Gastroesophageal sphincter (tissue), 4 donors: ENCODE measurements at places on chromosomes 2 and 18. TPM values are rescaled to one million over a fixed set of nuclear protein-coding genes. Genes with fewer than 3 reads are reported as not detected.

DNA sequence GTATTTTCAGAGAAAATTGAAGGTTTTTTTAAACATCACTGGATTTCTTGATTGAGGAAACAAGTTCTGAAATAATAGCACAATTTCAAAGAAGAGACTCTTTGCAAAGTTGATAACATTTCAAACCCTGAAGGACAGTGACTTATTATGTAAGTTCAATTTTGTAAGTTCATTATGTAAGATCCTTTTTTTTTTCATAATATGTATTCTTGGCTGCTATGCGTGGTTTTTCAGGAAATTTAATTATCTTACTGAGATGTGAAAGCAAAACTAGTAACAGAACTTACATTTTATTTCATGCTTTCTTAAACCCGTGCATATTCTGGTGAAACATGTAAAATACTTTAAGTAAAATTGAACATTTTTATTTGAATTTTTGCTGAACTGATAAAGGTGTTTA is 65.4 kb downstream of the RIF1 start:
- no peak overlapping the region for H3K27ac ChIP-seq
- ATAC-seq, result no peak
- H3K36me3 ChIP-seq, result peaks cover 3% of the 10 kb centered on the region
- H3K27me3 ChIP-seq, result no peaks in the 10 kb centered on the region
- H3K4me1 ChIP-seq, result no peaks in the 10 kb centered on the region

- H3K27me3 ChIP-seq, result peaks cover 83% of the 10 kb centered on the region
- no peak within 1 kb of the TSS for H3K27ac ChIP-seq
- H3K4me3 ChIP-seq, result no peak within 1 kb of the TSS
- peaks cover 26% of the 10 kb centered on the region for H3K4me1 ChIP-seq
These were observed at the start of gene DSC3 for GRCh38 chr18:31042406-31043181. TSS of gene DSC3 (minus strand) at chr18:31042742. CDS start at chr18:31042660, 82 bp downstream.

GRCh38 chr2:232689152-232689910 is 7.8 kb upstream of the GIGYF2 start:
- no peaks in the 10 kb centered on the region for H3K27me3 ChIP-seq
- no peak overlapping the region for H3K27ac ChIP-seq
- no peaks in the 10 kb centered on the region for H3K4me1 ChIP-seq
- ATAC-seq, result no peak
- H3K36me3 ChIP-seq, result no peaks in the 10 kb centered on the region
- H3K4me3 ChIP-seq, result no peak overlapping the region

- H3K4me3 ChIP-seq, result no peak overlapping the region
- no peaks in the 10 kb centered on the region for H3K36me3 ChIP-seq
- ATAC-seq, result no peak
- no peaks in the 10 kb centered on the region for H3K27me3 ChIP-seq
These were observed 16.7 kb upstream of the TXNDC2 start for GRCh38 chr18:9868857-9869714.

DNA sequence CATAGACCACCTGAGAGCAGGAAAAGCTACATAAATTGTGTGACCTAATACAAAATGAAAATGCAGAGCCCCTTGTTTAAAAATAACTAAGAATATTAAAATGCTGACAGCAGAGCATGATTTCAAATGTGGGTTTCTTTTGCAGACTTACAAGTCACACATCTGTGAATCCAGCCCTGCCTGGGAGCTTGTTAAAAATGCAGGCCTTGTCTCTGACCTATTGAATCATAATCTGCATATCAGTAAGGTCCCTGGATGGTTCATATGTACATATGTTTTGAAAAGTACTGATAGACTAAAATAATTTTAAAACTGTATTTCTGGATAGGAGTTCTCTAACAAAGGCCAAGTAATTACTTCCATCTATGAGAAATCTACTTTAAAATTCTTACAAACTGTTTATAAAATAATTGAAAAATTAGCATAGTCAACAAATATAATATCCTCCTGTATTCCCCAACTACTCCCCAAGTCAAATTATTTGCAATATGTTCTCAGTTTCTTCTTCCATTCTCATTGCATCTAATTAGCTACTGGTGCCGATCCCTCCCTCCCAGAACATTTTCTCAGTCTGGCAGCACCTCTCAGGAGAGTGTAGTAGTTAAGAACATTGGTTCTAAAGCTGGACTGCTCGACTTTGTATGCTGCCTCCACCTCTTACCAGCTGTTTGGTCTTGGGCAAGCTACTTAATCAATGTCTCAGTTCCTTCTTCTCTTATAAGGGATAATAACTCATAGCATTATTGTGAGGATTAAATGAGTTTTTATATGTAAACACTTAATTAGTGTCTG is 1040.4 kb upstream of the CDH2 start:
- H3K36me3 ChIP-seq, result no peaks in the 10 kb centered on the region
- no peak overlapping the region for H3K4me3 ChIP-seq
- no peak overlapping the region for H3K27ac ChIP-seq

DNA sequence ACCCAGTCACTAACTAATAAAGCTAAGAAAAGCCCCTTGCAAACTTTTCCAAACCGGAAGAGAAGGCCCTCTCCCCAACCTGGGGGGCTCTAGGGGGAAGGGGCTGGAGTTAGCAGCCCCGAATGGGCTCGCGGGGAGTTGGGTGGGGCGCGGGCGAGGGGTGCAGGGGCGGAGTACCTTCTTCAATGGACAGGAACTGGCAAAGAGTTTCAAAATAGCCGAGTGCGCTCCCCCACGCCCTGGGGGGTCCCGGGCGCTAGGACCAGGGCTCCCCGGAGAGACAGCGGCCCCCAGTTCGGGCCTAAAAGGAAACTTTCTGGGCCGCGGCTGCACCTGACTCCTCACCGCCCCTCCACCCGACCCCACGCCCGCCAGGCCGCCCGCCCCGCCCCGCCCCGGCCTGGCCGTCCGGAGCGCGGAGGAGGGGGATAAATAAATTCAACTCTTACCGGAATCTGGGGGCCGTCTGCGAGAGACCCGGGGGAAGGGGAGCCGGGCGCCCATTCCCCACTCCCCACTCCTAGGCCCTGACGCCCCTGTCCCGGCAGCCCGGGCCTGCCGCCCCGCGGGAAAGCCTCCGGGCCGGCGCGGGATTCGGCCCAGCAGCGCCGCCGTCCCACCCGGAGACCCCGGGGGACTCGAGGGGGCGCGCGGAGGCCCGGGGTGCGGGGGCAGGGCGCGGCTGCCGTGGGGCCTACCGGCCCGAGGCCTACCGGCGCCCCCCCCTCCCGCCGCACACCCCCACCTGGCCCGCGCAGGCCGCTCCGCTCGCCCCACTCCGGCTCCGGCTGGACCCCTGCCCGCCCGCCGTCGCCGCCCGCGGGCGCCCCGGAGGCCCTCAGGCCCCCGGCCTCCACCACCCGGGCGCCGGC is 868 bp downstream of the INO80D start:
- no peaks in the 10 kb centered on the region for H3K27me3 ChIP-seq
- no peaks in the 10 kb centered on the region for H3K4me1 ChIP-seq
- peak overlapping the region; percentile 99 for H3K27ac ChIP-seq
- H3K36me3 ChIP-seq, result peaks cover 4% of the 10 kb centered on the region

DNA sequence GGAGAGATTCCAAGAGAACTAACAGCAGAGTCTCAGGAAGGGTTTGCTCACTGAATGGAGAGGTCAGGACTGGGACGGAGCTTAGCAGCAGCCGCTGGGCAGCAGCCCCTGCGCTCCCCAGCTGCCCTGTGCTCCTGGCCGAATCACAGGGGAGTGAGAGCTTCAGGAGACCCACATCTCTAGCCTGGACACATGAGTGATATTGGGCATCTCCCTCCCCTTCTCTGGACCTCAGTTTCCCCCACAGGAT is 511 bp downstream of the MATN3 start:
- H3K27me3 ChIP-seq, result peaks cover 18% of the 10 kb centered on the region
- peak; percentile 5 for ATAC-seq
- H3K4me1 ChIP-seq, result peaks cover 20% of the 10 kb centered on the region
- peak overlapping the region; percentile 63 for H3K4me3 ChIP-seq
- H3K36me3 ChIP-seq, result no peaks in the 10 kb centered on the region
- no peak overlapping the region for H3K27ac ChIP-seq

- H3K36me3 ChIP-seq, result no peaks in the 10 kb centered on the region
- H3K27ac ChIP-seq, result no peak overlapping the region
- no peak for ATAC-seq
These were observed 112.8 kb downstream of the PHLPP1 start for GRCh38 chr18:62828091-62828640.

DNA sequence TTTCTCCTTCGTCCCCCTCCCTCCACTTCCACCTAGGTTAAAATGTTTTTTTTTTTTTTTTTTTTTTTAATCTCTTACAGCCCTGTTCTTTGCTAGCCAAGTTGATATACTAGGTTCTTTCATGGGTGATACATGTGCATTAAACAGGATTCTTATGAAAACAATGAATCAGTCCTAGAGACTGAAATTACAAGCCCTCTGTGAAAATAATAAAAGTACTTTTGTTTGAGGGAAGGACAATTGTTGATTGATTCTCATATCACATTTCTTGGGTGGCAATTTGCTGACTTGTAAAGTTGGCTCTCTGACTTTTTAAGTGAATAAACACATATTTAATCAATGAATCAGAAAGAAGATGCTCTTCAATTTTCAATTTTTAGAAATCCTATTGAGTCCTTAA is 639.9 kb downstream of the LRP1B start:
- ATAC-seq, result no peak
- no peak overlapping the region for H3K4me3 ChIP-seq
- no peaks in the 10 kb centered on the region for H3K36me3 ChIP-seq

DNA sequence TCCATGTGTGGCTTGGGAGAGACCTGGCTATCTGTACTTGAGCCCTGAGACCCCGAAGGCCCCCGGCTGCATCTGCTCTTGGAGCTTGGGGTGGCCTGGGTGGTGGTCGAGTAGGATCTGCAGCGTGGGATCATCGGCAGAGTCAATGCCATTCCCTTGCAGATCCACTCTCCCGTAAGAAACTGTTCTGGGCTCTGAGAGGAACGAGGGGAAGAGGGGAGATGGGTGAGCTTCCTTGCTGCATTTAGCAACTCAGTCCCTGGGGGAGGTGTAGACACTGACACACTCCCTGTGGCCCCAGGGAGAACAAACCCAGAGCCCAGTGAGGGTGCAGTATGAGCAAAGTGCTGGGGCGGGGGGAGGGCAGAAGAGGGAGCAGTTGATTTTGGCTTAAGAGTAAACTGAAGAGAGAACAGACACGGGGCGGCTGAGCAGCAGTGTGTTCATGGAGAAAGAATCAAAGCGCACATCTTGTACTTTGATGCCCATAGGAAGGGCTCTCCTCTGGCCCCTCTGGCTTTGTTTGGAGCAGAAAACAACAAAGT is 8.5 kb downstream of the GREB1 start:
- no peaks in the 10 kb centered on the region for H3K36me3 ChIP-seq
- H3K4me3 ChIP-seq, result no peak overlapping the region
- no peak for ATAC-seq
- no peaks in the 10 kb centered on the region for H3K27me3 ChIP-seq
- H3K27ac ChIP-seq, result peak overlapping the region; percentile 4
- H3K4me1 ChIP-seq, result peaks cover 11% of the 10 kb centered on the region

- no peak for ATAC-seq
- no peak overlapping the region for H3K27ac ChIP-seq
These were observed 5.6 kb upstream of the WDR7 start for GRCh38 chr18:56645415-56646016.

GRCh38 chr2:88099798-88100488 is 27.9 kb downstream of the FABP1 start:
- H3K27me3 ChIP-seq, result no peaks in the 10 kb centered on the region
- H3K36me3 ChIP-seq, result no peaks in the 10 kb centered on the region
- no peak for ATAC-seq
- H3K4me1 ChIP-seq, result no peaks in the 10 kb centered on the region
- H3K4me3 ChIP-seq, result no peak overlapping the region

DNA sequence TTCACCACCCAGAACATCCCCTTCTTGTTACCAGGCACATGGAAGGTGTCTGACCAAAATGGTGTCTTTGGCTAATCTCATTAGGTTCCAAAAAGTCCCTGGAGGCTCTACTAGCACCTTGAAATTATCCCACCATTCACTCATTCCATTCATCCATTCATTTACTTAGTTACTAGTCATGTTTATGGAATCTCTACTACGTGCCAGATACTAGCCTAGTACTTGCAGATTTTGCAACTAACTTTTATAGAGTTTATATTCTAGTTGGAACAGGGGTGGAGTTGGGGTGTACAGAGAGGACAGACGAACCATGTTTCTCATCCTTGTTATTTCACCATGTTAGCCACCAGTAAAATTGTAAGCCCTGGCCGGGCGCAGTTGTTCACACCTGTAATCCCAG is 4.0 kb upstream of the NOP58 start:
- no peak for ATAC-seq
- H3K27ac ChIP-seq, result no peak overlapping the region
- no peaks in the 10 kb centered on the region for H3K4me1 ChIP-seq
- no peaks in the 10 kb centered on the region for H3K36me3 ChIP-seq
- H3K4me3 ChIP-seq, result no peak overlapping the region
- H3K27me3 ChIP-seq, result no peaks in the 10 kb centered on the region

DNA sequence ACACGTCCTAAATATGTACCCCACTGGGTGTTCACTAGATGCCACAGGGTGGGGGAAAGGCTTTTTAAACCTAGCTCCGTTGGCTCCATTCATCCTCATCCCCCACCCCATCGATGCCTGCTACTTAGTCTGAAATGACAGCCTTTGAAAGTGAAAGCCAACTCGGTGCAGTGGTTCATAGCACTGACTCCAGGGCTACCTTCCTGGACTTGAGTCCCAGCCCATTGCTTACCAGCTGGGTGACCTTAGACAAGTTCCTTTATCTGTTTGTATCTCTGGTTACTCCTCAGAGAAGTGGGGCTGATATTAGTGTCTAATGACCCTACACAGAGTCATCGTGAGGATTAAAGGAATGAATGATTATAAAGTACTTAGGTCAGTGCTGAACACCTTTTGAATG is 24.4 kb downstream of the EHD3 start:
- H3K27me3 ChIP-seq, result no peaks in the 10 kb centered on the region
- no peaks in the 10 kb centered on the region for H3K4me1 ChIP-seq
- no peak for ATAC-seq
- no peak overlapping the region for H3K27ac ChIP-seq

DNA sequence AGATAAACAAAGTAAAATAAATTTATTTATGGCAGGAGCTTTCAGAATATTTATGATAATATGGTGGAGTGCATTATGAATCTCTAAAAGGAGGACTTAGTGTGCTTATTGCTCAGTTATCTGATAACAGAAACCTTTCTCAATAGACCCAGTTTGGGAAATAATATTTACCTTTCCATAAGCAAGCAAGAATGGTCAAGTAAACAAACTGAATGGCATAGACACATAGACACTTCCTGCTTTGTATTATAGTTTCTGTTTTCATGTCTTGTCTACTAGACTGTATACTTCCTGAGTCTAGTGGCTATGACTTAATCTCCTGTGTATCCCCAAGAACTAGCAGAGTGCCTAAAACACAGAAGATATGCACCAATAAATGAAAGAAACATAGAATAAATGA is 87.8 kb downstream of the UPP2 start:
- no peak overlapping the region for H3K27ac ChIP-seq
- ATAC-seq, result no peak
- peaks cover 20% of the 10 kb centered on the region for H3K4me1 ChIP-seq
- no peak overlapping the region for H3K4me3 ChIP-seq
- H3K36me3 ChIP-seq, result no peaks in the 10 kb centered on the region

The PLGLB1 gene
- 7.5 TPM for total RNA-seq

The PRSS56 gene
- total RNA-seq, result not detected

The PSMA8 gene
- total RNA-seq, result not detected

The RAB10 gene
- total RNA-seq, result 117 TPM

The EFEMP1 gene
- total RNA-seq, result 141 TPM

The TMEM150A gene
- total RNA-seq, result 17.6 TPM

The IL36G gene
- 1.8 TPM for total RNA-seq

The LOXL3 gene
- 9.2 TPM for total RNA-seq

The CARF gene
- total RNA-seq, result 10.7 TPM
